ENCODE measurements at places on chromosomes 16 and 17. TPM values are rescaled to one million over a fixed set of nuclear protein-coding genes. Genes with fewer than 3 reads are reported as not detected.

DNA sequence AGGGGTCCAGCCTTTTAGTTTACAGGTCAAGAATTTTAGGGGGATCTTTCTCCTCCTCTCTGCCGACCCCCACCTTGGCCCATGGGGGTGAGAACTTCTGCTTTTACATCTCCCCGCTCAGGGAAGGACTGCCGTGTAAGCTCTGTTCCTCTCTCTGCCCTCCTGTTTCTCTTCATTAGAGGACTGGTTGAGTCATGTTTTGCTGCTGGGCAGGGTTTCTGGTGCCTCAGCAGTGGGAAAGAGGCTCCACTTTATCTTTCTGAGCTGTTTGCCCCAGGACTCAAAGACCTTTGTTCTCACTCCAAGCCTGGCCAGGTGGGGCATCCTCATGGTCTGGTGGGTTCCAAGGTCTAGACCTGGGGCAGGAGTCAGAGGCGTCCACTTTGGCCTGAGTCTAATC, 93.0 kb downstream of the UTP18 start:
- no peak for DNase-seq

DNA sequence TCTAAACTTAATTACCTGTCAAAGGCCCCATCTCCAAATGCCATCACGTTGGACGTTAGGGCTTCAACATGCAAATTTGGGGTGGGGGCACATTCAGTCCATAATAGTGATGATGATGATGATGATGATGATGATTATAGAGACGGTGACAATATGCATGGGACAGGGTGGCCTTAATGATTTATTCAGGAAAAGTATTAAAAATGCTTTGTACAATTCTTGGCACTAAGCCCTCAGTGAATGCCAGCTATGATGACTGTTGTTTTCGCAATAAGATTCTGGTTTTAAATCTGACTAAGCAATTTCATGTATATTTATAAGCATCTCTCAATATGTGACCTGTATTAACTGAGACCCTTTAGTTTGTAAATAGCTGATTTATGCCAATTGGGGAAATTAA, 106.3 kb downstream of the C16orf95 start:
- no peak for DNase-seq

DNA sequence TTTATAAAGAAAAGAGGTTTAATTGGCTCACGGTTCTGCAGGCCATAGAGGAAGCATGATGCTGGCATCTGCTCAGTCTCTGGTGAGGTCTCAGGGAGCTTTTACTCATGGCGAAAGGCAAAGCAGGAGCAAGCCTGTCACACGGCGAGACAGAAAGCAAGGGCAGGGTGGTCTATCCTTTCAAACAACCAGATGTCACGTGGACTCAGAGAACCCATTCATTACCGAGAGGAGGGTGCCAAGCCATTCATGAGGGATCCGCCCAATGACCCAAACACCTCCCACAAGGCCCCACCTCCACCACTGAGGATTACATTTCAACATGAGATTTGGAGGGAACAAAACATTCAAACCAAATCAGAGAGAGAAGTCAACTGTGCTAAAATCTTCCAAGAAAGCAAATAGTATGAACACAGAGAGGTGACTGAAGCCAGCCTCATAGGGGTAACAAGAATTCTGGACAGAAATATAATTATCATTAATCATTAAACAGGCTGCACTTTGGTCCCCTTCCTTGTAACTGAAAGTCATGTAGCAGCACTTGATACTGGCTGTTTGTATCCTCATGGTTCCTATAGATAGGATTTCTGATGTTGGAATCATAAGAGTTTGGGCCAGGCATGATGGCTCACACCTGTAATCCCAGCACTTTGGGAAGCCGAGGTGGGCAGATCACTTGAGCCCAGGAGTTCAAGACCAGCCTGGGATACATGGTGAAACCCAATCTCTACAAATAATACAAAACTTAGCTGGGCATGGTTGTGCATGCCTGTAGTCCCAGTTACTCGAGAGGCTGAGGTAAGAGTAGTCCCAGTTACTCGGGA, 52.5 kb upstream of the B4GALNT2 start:
- no peak for DNase-seq

DNA sequence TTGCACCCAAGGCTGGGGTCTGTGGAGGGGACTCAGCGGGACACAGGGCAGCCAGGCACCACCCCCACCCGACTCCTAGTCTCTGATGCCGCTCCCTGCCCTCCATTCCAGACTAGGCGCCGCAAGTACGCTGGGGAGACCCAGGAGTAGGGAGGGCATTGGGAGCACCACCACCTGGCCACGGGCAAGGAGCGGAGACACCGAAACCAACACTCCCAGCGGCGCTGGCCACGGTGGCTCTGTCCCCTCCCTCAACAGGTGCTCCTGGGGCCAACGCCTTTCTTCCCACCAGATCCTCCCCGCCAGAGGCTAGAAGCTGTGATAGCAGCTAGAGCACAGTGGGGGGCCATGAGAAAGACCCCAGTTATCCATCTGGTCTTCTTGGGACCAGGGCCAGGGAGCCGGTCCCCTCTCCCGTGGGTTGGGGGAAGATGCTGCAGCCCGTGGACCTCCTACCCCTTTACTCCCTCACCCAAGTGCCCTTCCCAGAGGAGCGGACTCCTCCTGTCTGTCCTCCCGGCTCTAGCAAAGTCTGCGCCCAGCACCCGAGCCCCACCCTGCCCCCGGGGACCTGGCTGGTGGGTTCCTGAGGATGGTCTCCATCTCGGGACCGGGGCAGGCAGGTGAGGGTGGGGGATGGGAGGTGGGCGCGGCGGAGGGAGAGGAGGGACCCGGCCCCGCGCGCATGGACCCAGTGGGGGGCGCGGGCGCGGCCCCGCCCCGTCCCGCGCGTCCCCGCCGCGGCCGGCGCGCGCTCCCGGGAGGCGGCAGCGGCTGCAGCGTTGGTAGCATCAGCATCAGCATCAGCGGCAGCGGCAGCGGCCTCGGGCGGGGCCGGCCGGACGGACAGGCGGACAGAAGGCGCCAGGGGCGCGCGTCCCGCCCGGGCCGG, at the start of gene SYNGR3:
Gene SYNGR3 (plus strand): TSS at position 762 of the 892 bp plus-strand sequence. CDS start 133 bp downstream, outside the sequence.
- no peak for DNase-seq

GRCh38 chr16:24288516-24288915, 32.4 kb downstream of the CACNG3 start:
- no peak for DNase-seq

DNA sequence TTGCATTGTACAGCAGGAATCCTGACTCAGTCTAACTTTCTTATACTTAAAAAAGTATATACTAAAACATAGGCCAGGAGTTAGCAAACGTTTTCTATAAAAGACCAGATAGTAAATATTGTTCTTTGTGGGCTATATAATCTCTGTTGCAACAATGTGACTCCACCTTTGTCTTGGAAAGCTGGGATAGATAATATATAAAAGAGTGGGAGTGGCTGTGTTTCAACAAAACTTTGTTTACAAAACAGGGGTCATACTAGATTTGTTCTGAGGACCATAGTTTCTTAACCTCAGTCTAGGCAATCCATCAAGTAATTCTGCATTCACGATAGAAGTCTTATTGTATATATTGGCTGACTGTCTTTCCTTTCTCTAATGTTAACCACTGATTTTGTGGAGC, 9.0 kb upstream of the TBC1D3B start:
- no peak for DNase-seq

DNA sequence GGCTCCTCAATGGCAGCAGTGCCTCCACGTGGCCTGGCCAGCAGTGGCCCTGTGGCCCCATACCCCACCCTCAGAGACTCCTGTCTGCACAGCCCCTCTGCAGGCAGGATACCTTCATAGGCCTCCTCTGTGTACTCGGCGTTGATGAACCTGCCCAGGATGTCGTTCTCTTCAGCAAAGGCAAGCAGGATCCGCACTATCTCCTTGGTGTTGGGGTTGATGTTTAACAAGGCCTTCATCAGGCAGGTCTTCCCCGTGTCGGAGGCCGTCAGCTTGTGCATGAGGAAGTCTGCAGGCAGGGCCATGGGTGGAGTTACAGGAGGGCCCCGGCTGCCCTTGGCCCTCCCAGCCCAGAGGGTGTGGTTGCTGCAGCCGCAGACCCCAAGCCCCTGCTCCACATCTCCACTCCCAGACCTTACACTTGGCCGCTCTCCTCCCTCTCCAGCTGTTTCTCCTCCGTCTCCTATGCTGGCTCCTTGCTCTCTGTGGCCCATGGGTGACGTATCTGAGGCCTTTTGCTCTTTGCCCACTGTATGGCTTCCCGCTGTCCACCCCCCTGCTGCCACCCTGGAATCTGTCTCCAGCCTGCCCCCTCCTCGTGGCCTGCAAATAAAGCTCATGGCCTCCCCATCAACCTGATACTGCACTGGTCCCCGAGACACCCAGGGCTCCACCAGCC, 15.1 kb downstream of the TRPV3 start:
- DNase-seq, result no peak

- no peak for DNase-seq
Measured at GRCh38 chr17:43151880-43152456, 19.0 kb upstream of the NBR1 start.

DNA sequence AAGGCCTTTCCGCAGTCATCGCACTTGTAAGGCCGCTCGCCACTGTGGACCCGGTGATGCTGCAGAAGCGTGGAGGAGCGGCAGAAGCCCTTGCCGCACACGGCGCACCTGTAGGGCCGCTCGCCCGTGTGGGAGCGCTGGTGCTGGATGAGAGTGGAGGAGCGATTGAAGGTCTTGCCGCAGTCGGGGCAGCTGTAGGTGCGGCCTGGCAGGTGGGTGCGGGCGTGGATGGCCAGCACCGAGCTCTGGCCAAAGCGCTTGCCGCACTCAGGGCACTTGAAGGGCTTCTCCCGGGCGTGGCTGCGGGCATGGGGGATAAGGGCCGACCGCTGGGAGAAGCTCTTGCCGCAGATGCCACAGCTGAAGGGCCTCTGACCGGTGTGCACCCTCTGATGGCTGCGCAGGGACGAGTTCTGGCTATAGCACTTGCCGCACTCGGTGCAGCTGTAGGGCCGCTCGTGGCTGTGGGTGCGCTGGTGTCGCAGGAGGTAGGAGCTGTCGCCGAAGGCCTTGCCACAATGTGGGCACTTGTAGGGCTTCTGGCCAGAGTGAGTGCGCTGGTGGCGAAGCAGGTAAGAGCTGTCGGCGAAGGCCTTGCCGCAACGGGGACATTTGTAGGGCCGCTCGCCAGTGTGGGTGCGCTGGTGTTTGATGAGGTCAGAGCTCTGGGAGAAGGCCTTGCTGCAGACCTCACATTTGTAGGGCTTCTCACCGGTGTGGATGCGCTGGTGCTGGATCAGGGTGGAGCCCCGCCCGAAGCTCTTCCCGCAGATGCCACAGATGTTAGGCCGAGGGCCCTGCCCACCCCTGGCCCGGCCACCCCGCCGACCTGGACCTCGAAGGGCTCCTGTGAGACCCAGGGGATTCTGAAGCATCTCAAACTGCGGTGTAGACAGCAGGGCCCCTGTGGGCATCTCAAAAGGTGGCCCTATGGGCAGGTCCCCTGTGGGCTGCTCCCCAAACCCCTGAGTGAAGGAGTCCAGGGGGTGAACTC, 1.5 kb downstream of the ZNF768 start:
- no peak for DNase-seq

DNA sequence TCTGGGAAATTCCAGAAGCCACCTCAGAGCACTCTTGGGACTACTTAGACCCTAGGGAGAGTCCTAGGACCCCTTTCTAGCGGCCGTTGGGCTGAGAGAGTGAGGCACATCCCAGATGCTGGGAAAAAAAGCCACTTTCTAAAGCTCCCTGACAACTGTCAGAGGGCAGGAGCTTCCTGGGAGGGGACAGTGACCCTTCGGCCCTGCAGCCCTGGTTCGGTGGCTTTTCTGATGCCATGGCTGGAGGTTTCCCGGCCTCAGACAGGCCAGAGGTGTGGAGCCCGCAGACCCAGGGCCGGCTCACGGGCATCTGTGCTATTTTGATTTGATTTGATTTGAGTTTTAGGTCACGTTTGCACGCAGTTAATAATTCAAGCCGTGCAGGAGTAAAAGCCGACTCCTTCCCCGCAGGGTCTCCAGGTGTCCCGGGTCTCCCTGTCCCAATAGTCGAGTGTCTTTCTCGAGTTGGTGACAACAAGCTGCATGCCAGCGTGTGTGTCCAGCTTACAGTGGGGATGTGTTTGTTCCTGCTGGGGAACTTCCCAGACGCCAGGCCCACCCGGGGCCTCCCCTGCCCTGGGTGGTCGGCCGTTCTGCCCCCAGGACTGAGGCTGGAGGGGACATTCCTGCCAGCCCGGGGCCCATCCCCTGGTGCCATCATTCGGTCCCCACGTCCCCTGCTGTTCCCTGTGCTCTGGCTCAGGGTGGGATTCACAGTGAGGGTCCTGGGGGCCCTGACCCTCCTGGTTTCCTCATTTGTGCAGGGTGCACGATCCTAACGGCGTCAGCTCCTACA, 1.0 kb upstream of the CBFA2T3 start:
- no peak for DNase-seq

DNA sequence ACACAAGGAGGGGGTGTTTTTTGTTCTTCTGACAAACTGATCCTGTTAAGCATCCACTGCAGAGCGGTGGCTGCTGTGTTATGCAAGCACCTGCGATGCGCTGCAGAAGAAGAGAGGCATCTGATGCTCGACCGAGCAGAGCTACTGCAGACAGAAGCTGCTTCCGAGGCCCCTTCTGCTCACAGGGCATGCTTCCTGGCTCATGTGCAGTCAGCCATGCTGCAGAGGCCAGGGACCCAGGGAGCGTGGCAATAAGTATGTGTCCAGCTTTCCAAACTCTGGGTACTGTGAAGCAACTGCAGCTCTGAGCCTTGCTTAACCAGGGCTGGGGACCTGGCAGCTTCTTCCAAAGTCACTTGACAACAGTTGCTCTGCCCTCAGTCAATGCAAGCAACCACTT, 448.6 kb upstream of the RBFOX1 start:
- DNase-seq, result no peak

DNA sequence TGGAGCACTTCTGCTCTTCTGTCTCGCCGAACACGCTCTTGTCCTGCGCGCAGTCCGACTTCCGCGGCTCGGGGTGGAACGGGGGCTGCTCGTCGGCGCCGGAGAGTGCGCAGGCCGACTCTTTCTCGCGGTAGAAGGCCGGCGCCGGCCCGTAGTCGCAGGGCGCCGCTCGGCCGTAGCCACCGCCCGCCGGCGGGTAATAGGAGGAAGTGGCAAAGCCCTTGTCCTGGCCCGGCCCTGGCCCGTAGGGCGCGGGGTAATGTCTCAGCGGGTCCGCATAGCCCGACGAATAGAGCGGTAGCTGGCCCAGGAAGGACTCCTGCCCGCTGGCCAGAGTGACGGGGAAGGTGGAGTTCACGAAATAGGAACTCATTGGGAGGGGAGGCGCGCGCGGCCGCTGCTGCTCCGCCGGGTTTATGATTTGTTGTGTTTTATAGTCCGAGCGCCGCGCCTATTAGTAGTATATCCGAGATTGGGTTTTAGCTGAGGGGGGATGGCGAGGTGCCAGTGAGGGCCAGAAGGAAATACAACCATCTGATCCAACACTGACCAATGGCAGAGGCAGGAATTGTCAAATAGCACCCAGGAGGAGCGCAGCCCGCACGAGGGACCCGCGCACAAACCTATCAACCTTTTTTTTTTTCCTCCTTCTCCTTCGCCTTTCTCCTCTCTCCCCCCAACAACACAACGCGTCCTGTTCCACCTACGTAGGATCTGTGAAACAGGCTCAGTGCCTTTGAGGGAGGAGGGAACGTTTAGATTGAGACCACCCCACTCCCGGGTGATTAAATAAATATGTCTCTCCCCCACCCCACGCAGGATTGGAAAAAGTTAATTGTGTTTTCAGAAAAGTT, 4.4 kb upstream of the HOXB5 start:
- no peak for DNase-seq

Gene VWA3A
- 0.18 TPM for polyA plus RNA-seq

Gene HSD17B1
- polyA plus RNA-seq, result 2.8 TPM

Gene SLC5A11
- polyA plus RNA-seq, result not detected

Gene ABCC11
- 0.21 TPM for polyA plus RNA-seq

Gene ACSM5
- 0.34 TPM for polyA plus RNA-seq

Gene KRTAP4-4
- polyA plus RNA-seq, result not detected
